Activated CD4-positive, alpha-beta memory T cell treated with anti-CD3 and anti-CD28 coated beads, Interleukin-2, amount 10 ng/mL, durations not matched to agents 7 days and 5 days (primary cell): ENCODE measurements at places on chromosomes 11 and 22. TPM values are rescaled to one million over a fixed set of nuclear protein-coding genes. Genes with fewer than 3 reads are reported as not detected.

Gene MS4A3
- total RNA-seq = not detected

DNA sequence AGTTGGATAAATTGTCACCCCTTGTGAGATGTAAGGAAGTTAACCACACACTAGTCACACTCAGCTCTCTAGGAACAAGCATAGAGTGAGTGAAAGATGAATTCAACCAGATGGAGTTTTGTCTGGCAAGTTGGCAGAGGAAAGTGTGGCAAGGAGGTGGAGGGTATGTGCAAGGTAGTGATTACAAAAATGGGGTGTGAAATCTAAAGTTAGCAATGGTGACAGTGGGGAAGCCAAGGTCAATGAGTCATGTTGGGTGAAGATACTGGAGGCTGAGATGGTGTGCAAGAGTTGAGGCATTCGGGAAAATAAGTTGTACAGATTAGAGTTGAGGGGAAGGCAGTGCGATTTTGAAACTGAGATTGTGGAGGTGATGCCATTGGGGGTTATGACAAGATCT is 33.7 kb downstream of the MRGPRX2 start:
- DNase-seq = no peak

DNA sequence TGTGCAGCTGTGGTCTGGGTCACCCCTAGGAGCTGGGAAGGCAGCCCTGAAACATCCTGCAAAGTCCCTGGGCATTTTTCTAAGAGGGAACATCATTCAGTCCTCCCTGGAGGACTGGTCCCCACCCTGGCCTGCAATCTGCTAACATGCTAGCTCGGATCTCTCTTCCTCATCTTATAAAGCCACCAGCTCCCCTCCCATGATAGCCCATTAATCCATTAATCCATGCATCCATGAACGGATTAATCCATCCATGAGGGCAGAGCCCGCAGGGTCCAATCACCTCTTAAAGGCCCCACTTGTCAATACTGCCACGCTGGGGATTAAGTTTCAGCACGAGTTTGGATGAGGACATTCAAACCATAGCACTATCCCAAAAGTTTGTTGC is 12.1 kb downstream of the PRG3 start:
- DNase-seq = no peak

DNA sequence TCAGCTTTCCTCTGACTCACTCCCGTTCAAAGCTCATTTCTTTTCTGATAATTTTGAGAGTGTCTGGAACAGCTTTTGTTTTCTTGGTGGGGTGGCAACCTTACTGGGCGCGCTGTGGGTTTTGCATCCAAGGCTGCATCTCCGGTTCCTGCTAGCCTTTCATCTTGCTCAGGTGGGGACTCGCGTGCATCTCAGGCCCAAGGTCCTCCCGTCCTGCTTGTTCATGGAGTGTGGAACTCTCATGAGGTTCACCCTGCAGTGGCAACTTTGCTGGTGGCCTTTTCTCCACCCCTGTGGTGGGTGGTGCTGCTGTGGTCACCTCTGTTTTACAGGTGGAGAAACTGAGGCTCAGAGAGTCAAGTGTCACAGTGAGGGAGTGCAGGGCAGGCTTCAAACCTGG is 25.6 kb downstream of the MCM5 start:
- no peak for DNase-seq
